ENCODE measurements at places on chromosomes 1 and 21.

DNA sequence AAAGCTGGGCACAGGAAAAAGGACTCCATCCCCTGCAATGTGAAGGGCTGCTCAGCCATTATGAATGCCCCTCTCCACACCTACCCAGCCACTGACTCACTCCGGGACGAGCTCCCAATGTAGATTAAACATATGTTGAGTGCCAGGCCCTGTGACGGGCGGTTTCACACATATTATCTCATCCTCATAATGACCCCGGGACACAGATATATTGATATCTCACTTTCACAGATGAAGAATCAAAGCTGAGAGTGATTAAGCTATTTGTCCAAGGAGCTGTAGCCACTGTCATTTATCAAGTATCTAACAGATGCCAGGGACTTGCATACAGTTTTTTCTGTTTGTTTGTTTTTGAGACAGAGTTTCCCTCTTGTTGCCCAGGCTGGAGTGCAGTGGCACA, 35.0 kb upstream of the SLC30A1 start:
- DNase-seq, result no peak

GRCh38 chr1:232596666-232597303, 33.1 kb downstream of the SIPA1L2 start:
- DNase-seq, result no peak

DNA sequence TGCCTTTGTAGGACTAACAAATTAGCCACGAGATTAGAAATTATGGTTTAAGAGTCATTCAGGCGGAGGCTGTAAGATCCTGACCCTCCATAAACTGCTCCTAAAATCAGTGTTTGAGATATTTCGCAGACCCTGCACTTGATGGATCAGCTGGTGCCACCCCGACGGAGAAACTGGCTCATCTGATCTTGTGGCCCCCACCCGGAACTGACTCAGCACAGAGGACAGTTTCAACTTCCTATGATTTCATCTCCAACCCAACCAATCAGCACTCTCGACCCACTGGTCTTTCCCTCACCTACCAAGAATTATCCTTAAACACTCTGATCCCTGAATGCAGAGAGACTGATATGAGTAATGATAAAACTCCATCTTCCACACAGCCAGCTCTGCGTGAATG, 3.7 kb upstream of the JAM2 start:
- DNase-seq, result no peak

DNA sequence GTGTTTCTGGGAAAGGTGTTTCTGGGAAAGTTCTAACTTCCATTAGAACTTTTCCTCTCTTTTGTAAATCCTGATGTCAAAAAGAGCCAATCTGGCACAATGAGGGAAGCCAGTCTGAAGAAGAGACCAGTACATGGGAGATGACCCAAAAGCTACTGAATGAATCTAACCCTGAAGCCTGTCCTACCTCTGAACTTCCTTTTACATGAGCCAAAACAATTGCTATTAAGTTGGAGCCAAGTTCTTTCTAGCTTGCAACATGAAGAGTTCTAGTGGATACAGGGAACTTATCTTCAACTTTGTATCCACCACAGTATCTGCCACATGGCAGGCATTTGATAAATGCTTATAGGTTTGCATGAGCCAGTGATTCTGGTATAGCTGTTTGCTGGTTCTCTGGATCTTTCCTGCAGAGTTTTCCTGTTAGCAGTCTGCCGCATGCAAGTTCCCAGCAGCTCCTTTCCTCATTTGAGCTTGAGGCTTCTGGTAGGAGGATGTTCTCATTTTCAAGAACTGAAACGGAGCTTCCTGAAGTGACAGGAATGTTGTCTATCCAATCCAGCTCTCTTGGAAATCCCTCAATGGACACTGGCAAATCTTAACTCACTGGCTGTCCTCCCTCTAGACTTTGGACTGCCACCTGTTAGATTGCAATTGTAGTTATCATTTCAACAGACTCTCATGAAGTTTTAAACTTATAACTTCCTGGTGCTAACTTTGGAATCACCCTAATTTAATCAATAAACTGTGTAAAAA, 73.1 kb upstream of the LPGAT1 start:
- DNase-seq, result no peak

- no peak for DNase-seq
Measured at GRCh38 chr21:30831194-30831765, 1.7 kb upstream of the KRTAP7-1 start.

DNA sequence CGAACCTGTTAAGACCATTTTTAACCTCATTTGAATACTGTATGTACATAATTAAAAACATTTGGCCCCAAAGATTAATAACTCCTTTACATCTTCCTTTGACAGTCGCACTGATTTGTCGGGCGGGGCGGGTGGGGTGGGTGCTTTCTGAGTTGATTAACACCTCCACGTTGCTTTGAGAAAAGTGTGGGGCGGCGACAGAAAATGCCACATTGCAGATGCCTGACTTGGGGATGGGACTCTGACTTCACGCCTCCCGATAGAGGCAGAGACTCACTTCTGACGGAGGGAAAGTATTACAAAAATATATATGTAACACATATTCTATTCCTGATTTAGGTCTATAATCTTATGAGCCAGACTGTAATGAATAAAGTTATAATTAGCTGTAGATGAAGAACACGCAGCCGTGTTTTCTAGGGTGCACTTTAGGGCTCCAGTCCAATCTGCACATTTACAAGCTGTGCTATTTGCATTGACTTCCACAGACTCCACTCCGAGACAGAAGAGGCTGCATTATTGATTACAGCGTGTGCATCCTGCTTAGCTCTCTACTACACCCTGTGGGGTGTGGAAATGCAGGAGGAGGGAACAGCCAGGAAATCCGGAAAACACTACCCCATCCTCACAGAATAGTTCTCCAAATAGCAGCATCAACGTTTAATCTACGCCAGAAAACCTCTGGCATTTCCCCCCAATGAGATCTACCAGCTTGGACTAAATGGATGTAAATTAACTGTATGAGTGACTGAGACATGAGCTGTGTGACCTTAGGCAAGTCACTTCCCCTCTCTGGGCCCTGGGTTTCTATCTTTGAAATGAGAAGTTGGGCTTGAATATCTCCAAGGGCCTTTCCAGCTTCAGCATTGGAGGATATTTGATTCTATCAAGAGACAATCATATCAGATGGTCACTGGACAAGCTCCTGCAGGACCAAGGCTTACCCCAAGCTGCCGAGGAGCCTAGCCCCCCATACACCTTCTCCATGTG, 308.0 kb downstream of the RRAGC start:
- no peak for DNase-seq

GRCh38 chr1:93042187-93043056, 36.7 kb upstream of the MTF2 start:
- no peak for DNase-seq

DNA sequence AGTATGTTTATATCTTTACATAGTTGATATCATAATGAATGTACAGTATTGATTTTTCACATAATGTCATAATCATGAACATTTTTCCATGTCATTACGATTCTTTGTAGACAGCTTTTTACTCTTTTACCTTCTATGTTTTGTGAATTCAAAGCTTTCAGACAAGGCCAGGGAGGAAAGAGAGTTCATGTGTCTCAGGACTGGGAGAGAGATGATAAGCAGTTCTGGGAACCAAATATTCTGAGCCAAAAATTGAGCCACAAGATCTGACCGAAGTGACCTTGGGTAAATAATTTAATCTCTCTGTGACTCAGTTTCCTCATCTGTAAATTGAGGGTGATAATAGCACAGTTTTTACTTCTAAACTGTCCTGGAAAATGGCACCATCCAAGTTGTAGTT, 31.8 kb downstream of the CSF1 start:
- DNase-seq, result no peak

DNA sequence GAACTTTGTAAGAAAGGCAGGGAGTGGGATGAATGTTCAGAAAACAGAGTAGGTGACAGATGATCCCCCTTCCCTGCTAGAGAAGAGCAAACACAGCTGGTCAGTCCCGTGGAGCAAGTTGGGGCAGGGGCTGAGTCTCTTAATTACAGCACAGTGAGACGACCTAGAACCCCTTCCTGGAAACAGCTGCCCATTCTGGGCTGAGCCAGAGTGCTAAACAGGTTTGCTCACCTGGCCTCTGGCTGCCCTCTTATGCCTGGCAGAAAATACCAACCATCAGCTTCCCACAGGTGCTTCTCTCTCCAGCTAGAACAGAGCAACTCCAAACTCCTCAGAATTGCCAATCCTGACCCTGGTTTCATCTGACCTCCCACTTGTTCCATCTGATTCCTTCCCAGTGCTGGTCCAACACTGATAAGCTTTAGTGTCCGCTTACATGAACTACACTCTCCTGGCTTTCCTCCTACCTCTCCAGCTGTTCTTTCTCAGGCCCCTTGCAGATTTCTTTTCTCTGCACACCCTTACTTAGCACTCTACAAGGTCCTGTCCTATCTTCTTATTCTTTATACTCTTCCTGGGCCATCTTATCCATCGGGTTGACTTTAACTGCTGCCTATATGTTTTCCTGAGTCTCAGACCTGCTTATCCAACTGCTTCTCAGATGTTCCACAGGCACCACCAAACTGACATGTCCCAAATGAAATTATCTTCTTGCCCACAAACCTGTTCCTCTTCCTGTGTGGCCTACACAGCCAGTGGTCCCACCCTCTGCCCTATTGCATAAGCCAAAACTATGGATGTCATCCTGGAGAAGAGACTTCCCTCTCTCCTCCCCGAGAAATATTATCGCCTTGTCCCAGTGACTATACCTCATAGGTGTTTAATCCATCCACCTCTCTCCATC, 22.6 kb upstream of the COL9A2 start:
- no peak for DNase-seq

GRCh38 chr21:26572702-26573381, at the start of gene CYYR1:
CYYR1 (minus strand) TSS chr21:26573286; CDS start chr21:26572940, 346 bp downstream.
- no peak for DNase-seq

- DNase-seq, result no peak
Measured at GRCh38 chr1:91608876-91609275, 108.2 kb downstream of the CDC7 start.

DNA sequence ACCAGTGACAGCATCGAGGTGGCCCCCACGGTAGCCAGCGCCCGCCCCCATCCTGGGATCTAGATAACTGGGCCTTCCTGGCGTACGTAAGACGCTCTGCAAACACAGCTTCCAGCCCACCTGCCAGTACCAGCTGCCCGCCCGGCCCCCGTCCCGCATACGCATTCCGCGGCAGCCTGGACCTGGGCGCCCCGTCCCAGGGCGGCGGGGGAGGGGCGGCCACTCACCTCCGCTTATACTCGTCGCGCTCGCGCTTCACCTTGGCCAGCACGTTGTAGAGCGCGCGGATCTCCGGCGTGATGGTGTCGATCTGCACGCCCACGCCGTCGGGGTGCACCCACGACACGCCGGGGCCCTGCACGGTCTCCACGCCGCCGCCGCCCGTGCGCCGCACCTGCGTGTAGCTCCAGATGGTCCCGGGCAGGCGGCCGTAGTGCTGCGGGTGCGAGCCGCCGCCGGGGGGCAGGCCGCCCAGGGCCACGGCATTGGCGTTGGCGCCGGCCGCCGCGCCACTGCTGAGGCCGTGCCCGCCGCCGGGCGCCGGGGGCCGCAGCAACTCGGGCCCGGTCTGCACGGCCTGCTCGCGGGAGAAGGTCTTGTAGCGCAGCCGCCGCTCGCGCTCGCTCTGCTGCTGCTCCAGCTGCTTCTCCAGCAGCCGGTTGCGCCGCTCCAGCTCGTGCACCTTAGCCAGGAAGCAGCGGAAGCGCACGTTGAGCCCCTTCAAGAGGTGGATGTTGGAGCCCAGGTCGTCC, 859 bp downstream of the IFFO2 start:
- no peak for DNase-seq

DNA sequence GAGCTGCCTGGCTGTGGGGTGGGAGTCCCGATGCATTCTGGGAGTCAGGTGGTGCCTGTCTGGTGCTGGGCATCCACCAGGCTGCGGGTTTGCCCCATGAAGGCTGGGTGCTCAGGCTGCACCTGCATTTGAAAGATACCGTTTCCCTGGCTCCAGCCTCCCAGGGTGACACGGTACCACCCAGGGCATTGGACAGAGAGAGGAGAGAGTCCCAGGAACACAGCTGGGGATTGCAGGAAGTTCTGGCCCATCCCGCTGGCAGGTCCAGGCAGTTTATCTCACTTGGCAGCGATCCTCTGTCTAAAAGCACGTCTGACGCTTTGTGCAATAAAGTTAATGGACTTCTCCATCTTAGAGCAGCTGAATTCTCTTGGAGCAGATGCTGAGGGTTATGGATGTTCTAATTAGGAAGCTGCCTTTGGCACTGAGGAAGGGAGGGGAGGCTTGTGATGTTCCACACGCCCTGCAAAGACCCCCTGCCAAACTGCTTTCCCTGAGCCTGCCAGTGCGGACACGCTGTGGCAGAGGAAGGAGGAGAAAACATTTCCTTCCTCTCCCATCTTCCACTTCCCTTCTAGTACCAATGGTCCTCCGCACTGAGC, 246.9 kb downstream of the GRIK3 start:
- DNase-seq, result no peak

DNA sequence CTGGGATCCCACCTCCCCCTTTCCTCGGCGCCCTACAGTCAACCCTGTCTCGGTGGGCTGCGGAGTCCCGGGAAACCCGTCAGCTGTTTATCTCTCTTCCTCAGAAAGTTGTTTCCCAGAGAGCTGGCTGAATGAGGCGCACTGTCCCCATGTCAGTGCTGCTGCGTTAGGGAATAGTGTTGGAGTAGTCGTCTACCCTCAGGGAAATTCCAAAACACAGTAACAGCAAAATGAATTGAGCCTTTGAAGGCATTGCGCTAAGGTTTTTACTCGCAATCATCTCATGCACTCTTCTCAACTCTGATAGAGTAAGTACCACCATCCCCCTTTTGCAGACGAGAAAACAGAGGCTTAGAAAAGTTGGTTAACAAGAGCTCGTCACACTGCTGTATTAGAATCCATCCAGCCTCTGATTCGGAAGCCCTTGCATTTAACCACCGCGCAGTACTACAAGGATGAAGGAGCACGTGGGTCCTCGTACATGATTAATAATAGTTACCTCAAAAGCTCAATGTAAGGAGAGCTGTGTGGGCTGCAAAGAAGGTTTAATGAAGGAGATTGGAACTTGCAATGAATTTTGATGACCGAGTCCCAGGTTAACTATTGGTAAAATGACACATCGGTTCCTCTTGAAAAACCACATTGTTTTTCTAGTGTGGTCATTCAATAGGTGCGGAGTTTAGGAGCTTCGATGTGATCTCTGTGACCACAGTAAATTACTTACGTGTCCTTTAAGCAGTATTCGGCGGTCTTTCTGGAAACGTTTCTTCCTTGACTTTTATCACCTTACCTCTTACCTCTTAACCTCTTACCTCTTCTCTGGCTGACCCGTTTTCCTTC, 788 bp upstream of the EDEM3 start:
- no peak for DNase-seq

DNA sequence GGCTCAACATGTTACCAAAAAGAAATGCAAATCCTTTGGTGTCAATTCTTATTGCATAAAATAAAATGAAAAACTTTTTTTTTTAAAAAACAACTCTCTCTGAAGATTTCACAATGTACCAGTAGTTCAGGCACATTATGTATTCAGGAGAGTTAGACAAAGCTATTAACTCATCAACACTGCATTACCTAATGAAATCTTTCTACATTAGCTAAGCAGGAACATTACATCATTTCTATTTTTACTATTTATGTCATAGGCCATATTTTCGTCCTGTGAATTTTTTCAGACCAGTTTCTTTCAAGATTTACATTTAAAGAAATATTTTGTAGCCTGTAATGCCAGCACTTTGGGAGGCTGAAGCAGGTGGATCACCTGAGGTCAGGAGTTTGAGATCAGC, 366.2 kb downstream of the USH2A start:
- no peak for DNase-seq

GRCh38 chr1:23544444-23545389, 13.7 kb upstream of the E2F2 start:
- peak; percentile 49 for DNase-seq

GRCh38 chr1:244456586-244456985, 4.5 kb upstream of the CATSPERE start:
- DNase-seq, result no peak

GRCh38 chr21:27564684-27565301, 597.9 kb upstream of the ADAMTS5 start:
- no peak for DNase-seq

GRCh38 chr1:151455966-151456365, 3.3 kb downstream of the POGZ start:
- no peak for DNase-seq
